ENCODE measurements at places on chromosomes 2 and 18.

GRCh38 chr2:100785626-100786296, 34.2 kb upstream of the NPAS2 start:
- no peak for DNase-seq

DNA sequence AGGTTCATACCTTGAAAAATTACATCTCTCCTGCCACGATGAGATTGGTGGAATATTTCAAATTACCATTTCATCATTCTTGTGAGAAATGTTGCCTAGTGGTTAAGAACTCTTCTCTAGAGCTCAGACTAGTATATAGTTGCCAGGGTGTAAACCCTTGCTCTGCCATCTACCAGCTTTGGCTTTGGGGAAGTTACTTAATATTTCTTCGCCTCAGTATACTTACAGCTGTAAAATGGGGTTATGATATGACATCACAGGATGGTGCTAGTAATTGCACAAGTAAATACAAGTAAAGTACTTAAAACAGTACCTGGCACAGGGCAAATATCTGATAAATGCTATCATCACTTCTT, 1.5 kb downstream of the SPOPL start:
- DNase-seq: peak; percentile 44

DNA sequence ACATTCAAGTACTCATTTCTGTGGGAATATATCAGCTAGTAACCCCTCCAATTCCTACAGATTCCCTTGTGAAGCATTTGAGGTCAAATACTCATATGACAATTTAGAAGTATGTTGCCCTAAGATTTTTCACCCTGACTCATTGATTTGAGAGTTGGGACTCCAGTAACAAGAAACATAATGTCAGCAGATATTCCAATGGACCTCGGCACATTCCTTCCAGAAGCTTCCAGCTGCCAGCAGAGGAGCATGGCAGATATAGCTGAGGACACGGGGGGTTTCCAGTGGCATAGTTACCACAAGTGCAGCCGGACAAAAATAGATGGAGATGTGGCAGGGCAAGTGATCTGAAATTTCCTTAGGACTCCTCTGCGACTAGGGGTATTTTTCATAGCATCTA, 101.9 kb upstream of the ARHGAP28 start:
- DNase-seq: no peak

GRCh38 chr2:164522561-164522981, 98.7 kb downstream of the GRB14 start:
- DNase-seq: no peak

- DNase-seq: no peak
These were observed 391.1 kb downstream of the NCKAP5 start for GRCh38 chr2:133177196-133177595.

DNA sequence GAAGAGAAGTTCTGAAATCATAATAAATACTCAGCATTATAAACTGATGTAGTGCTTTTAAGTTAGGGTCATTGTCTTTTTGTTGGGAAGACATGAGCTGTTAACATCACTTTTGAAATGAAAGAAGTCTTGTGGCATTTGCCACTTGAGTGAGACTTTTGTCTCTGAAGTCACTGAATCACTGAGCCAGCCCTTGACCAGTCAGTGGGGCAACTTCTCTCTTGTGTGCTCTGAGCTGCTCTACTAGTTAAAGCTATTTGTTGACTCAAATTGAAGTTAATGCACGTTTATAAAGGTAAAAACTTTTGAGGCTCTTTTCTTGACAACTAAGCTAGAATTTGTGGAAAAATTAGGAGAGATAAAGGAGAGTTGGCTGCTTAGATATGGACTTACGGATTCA, 6.7 kb downstream of the WDR43 start:
- DNase-seq: no peak

GRCh38 chr18:69128566-69128965, 272.1 kb upstream of the DOK6 start:
- DNase-seq: no peak

- DNase-seq: no peak
These were observed 8.2 kb downstream of the WDR54 start for GRCh38 chr2:74429487-74430451.

GRCh38 chr2:85033388-85033787, 62.4 kb downstream of the KCMF1 start:
- no peak for DNase-seq

GRCh38 chr2:200625958-200626363, 40.1 kb downstream of the AOX1 start:
- DNase-seq: no peak
